NCI-H345 (cell line): ENCODE measurements at places on chromosomes 13 and 19.

- DNase-seq = no peak
Measured at GRCh38 chr13:48829536-48829935, 146.2 kb upstream of the FNDC3A start.

GRCh38 chr13:21453387-21454081, 5.6 kb downstream of the ZDHHC20 start:
- no peak for DNase-seq

- no peak for DNase-seq
Measured at GRCh38 chr13:110690516-110690915, 15.4 kb downstream of the CARS2 start.

- no peak for DNase-seq
Measured at GRCh38 chr13:109255141-109255856, 531.1 kb downstream of the IRS2 start.

DNA sequence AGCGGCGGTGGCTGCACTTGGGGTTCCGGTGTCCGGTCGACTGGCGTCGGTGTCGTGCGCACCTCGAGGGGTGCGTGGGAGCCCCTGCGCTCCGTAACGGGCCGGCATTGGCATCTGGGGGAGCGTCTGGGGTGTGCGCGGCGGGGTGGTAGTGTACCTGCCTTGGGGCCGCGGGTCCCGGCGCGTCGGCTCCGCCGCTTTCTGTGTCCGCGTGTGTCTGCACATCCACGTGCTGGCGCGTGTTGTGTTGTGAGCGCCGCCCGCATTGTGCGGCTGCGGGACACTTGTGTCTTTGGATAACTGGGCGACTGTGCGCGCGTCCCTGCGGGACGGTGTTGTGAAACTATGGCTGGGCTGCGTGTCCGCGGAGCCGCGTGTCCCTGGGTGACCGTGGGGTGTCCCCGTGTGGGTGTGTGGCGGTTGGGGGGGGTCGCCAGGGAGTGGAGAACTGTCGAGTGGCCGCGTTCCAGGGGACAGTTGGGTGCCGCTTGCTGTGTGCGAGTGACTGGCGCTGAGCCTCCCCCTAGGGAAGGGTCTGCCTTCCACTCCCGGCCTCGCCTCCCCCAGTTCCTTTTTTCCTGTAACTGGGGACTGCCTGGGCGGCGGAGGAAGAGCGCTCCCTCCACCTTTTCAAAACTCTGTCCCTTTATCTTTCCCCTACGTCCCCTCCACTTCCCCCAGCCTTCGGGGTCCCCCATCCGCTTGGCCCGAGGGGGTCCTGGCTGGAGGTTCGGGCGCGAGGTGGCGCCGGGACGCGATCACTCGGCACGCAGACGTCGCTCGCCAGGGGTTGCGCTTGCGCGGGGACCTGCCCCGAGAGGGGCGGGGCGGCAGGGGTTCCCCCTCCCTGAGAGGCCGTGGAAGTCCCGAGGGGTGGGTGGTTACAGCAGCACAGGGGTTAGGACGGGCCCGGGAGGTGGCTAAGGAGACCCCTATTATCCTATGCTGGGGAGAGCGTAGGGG, 5.7 kb upstream of the NFIC start:
- no peak for DNase-seq

DNA sequence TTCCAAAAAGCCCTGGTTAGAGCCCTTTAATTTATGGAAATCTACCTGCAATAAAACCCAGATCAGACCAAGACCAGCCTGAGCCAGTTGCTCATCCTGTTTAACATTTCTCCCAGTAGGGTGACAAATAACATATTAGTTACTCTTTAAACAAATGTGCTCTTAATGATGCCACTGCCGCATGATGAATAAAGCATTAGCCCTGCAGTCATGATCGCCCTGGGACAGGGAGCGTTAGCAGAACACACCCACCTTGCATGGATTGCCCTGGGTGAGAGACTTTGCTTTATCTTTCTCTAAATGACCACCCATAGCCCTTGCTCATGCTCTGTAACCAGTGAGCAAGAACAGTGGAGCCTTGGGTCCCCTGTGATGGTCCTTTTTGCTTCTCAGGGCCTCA, 362.4 kb downstream of the ENOX1 start:
- DNase-seq = no peak

DNA sequence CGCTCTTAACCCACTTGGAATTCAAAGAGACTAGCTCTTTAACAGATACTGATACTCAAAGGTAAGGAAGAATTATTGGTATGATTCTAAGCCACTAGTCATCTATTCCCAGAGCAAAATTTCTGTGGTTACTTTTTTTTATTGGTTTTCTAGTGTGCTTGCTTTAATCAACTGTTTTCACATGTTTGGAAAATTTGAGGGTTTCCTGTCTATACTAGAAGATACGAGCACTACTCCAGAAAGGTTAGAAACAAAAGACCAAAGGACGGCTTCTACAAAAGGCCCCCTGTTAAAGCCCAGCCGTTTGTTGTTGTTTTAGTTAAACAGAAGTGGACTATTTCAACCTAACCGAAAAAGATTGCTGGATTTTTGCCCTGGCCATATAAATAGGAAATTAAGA, 18.5 kb upstream of the LPAR6 start:
- DNase-seq = no peak

DNA sequence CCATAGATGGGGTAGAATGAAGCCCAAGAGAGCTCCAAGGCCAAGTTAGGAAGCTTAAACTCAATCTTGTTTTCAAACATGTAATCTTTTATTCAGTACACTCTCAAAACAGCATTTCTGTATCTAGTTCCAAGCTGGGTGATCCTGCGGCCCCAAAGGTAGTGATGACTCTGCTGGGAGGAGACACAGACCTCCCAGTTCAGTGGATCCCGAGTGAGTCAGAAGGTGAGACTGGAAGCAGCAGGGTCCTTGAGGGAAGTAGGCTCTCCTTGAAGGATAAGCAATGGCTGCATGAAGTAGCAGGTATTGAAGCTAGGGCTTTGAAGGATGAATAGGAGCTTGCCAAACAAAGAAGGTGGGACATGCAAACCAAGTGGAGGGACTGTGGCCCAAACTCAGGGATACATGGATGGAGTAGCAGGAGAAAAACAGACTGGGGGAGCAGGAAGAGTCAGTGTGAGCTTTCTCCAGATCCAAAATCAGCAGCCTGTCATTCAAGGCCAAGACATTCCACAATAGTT, 9.6 kb downstream of the TINCR start:
- no peak for DNase-seq
